T-cell (primary cell): ENCODE measurements at places on chromosomes 5 and 9.

DNA sequence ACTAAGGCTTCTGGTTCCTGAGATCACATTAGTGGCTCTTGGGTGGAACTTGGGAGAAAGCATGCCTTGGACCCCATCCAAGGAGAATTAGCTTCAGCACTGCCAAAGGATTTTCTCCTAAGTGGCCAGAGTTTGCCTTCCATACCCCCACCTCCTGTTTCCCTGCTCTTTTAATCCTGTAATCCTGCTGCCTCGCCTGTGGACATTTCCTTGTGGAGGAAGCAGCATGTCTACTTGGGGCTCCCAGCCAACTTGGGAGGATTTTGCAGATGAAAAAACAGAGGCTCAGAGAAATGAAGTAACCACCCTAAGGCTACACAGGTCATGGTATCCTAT is 1.6 kb downstream of the ARSI start:
- no peak for DNase-seq

- DNase-seq = no peak
Observed at GRCh38 chr5:7976411-7977190, 107.7 kb downstream of the MTRR start.

DNA sequence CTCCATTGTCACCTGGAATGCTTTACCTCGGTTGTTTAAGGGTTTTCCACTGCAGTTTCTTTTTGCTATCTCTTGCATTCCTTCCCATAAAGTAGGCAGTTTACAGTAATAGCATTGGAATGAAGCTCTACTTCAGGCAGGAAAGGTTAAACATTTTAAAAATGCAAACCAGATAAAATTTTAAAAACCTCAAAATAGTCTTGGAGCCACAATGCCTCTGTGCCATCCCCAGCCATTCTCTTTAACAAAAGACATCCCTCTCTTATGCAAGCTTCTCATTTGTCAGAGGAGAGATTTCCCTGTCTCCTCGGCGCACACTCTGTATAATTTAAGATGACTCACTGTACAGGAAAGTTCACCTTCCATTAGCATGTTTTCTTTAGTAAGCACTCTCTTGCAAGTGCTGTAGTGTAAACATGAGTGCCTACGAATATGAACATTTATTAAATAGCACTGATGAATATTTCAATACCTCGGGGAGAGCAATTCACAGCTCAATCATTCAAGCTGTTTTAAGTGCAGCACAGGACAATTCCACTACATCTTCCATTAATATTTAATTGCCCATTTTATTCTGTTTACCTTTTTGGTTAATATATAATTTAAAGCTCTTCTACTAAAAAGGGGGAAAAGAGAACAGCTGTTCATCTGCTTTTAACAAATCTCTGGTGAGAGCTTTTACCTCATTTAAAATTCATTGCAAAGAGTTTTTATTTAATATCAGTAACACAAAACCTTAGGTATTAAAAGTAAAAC is 343.6 kb downstream of the SPATA31D1 start:
- no peak for DNase-seq

DNA sequence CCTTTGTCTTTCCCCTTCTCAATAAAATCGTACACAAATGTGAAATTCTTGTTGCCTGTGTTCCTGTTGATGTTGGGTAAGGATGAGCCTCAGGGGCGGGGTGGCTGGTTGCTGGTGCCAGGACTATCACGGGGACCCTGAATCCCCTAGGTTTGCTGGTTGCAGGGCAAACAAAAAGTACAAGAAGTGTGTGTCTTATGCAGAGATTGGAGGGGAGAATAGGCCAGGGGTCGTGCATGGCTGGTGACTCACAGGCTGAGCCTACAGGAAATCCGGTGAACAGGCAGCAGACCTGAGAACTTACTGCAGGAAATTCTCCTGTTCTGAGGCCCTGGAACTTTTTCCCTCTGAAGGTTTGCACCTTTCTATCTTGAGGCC is 5.5 kb downstream of the ANXA2R start:
- DNase-seq = no peak

DNA sequence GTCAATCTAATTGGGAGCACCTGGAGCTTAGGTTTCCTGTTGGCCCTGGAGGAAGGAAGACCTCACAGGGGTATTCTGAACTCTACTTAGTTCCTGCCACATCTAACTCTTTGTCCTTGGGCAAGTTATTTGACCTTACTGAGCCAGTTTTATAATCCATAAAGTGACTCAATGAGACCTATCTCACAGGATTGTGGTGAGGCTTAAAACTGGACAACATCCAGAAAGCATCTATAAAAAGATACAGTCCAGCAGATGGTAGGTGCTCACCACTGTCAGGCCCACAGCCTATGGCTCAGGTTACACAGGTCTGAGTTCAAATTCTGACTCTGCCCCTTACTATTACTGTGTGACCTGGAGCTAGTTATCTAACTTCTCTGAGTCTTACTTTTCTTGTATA is 23.3 kb downstream of the KCNV2 start:
- no peak for DNase-seq

- no peak for DNase-seq
Observed at GRCh38 chr9:94613003-94613402, 19.4 kb upstream of the FBP2 start.

DNA sequence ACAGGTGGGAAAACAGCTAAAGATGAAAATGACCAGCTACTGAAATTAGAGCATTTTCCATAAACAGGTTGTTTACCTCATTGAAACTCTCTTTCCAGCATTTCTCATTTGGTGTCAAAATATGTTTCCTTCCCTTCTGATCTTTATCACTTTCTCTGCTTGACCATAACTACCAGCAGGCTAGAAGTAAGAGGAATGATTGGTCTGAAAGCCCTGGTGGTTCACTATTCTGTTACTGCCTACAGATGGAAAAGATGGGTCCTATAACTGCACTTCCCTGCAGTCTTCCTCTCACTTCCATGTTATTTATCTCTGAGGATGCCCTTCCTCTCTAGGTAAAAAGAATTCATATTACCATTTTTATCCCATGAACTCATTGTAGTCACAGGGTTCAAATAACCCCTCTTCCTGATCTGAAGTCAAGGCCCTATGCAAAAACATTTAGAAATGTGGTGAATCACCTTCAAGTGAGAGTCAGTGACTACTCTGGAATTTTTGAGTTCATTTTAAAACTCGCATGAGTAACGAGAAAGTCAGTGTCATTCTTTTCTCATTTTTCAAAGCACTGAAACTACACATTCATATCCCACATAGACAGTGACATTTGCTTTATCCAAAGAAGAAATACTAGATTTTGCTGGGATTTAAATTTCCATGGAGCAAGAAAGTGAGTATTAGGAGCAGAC is 51.7 kb downstream of the ZNF474 start:
- no peak for DNase-seq

- DNase-seq = no peak
Observed at GRCh38 chr9:68913054-68913453, 100.9 kb downstream of the PRKACG start.

DNA sequence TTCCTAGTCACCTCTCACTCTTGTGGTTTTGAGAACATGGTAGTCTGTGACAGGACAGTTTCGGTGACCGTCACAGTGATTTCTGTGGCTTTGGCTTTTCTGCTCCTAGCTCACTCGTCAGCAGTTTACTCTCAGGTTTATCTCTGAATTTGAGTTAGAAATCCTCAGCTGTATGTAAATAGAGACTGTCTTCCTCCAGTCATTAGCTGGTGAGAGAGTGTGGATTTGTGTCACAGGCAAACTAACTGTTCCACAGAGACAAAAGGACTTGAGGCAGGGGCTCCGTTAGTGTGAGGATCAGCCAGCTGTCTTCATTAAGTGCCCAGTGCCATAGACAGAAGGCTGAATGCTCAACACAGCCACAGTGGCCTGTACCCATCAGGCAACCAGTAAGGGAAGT is 131.4 kb downstream of the CD180 start:
- DNase-seq = no peak

DNA sequence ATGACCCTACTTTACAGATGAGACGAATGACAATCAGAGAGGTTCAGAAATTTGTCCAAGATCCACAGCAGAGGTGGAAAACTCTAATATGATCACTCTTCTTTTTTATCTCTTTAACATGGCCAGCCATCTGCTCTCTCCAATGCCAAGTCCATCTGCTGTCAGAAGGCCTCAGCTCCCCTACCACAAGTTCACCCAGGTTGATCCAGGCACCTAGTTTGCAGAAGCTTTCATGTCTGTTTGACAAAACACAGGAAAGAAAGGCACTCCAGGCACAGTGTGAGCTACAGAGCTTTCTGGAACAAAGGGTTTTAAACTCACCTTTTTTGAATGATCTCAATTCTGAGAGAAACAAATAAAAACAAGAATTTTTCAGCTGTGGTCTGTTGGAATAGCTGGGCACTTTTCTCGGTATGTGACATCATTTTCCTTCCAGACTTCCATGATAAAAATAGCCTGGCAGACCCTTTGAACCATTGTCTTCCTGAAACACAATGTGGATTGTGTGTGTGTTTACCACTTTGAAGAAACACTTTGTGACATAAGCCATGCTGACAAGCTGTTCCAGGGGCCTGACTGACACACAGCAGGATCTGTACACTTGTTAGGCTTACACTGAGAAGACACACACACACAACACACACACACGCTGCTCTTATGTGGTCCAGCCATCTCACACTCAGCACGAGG is 214.3 kb downstream of the AGTPBP1 start:
- no peak for DNase-seq

- DNase-seq = no peak
Observed at GRCh38 chr9:68780380-68780712, 75.3 kb downstream of the PIP5K1B start.

GRCh38 chr5:108615216-108615615 is 132.5 kb upstream of the FER start:
- no peak for DNase-seq
